ENCODE measurements at places on chromosomes 3 and 15.
A peak's percentile ranks its signal among the peaks of the same experiment; 100 is the strongest.

DNA sequence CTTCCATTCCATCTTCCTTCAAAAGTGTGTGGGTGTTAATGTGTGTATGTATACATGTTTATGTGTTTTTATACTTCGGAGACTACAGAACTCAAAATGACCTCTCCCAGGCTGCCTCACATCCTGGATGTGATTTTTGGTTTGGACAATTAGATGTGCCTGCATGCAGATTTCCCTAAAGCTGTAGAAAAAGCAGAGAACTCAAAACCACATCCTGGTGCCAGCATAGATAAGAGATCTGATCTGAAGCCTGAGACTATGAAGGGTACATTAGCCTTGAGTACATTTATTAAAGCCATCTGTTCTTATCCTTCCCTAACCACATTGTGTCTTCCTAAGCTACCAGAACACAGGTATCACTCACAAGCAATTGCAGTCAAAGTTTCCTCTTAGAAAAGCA, 319.4 kb upstream of the RASGRP1 start:
- DNase-seq = no peak

DNA sequence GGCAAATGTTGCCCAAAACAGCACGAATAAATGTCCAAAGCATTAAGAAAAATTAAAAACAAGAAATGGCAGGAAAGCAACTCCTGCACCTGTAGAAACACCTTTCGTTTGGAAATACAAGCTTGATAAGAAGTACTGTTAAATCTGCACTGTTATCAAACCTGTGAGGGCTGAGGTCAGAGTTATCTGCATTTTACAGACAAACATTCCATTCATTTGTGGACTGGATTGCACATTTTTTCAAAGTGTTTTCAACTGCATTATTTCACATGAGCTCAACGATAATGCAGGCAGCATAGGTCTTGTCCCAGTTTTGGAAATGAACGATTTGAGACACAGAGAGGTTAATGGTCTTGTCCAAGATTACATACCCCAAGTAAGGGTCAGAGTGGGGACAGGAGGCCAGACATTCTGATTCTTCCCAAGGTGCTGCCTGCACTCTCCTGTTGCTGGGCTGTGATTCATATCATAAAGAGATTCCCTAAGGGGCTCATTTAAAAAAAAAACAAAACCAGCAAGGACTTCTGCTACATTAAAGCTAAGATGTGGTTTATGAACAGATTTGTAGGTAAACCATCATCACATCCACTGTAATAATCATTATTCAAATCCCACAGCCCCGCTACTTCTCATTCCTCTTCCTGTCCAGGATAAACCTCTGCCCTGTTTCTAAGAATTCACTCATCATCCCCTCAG, 13.0 kb downstream of the GUCA1C start:
- no peak for DNase-seq

DNA sequence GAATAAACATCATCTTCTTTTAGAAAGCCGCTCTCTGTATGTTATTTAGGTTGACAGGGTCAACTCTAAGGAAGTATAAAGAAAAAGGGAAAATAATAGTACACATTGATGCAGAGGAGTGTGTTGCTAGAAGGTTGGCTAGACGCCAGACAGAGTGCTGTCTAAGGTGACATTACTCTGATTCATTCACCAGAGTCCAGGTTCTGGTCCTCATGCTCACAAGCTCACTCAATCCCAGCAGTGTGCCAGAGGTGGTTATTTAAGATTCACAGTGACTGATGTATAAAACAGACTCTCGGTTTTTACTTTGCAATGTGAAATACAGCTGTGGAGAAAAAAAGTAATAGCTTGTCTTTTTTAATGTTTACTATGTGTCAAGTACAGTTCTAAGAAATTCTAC, 1.7 kb downstream of the CFAP44 start:
- DNase-seq = no peak

DNA sequence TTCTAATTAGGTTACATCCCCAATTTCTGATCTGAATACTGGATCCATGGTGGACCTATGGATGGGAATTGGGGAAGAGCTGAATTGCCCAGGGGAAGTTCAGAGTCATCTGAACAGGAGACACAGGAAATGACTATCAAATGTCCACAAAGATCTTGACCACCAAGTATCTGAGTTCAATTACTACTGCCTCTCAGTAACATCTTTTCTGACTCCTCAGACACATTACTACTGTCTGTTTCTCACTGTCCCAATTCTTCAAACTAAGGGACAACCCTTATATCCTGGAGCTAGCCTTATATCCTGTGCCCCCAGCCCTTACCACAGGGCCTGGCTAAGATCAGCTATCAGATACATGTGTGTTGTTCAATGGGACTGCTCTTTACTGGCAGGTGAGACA, 10.1 kb upstream of the IREB2 start:
- DNase-seq = no peak

DNA sequence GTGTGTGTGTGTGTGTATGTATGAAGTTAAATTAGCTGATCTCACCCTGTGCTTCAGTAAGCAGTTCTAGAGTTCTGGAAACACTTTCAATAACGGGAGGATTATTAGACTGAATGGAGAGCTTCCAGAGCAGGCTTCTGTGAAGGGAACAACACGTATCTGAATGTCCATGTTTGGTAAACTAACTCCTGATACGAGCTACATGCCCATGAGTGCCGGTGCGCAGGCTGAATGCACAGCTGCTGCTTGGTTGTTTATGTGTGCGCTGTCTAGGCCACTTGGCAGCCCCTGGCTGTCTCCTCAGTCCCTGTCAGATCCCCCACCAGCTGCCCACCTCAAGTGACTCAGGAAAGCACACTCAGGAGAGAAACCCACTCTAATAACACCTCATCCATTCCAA, 137.0 kb downstream of the EPHB1 start:
- no peak for DNase-seq

DNA sequence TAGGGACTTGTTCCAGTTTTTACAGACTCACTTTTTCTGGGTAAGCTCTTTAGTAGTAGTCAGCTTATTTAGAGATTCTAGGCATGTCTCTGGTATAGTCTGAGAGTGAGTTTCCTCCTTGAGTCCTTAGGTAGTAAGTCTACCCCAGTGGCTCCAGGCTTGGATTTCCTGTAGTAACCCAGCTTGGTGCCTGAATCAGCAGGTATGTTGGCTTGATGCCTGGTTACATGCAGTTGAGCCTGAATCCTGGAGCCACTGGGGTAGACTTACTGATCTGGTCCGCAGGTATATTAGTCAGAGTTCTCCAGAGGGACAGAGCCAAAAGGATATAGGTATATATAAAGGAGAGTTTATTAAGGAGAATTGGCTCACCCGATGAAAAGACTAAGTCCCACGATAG, 85.8 kb upstream of the RBMS3 start:
- DNase-seq = no peak

- DNase-seq = no peak
Measured at GRCh38 chr3:126542340-126543241, 16.1 kb downstream of the C3orf22 start.

GRCh38 chr3:181753391-181753790, 41.7 kb downstream of the SOX2 start:
- no peak for DNase-seq

- DNase-seq = peak; percentile 37
Measured at GRCh38 chr3:150414258-150414657, 6.2 kb downstream of the TSC22D2 start.

- DNase-seq = no peak
Measured at GRCh38 chr3:30124435-30125370, 481.7 kb upstream of the TGFBR2 start.

GRCh38 chr15:68672781-68673205, 94.0 kb downstream of the CORO2B start:
- DNase-seq = no peak

GRCh38 chr3:24242012-24242698, 252.5 kb downstream of the THRB start:
- DNase-seq = peak; percentile 9

GRCh38 chr3:82587174-82587573, 825.7 kb upstream of the GBE1 start:
- no peak for DNase-seq

DNA sequence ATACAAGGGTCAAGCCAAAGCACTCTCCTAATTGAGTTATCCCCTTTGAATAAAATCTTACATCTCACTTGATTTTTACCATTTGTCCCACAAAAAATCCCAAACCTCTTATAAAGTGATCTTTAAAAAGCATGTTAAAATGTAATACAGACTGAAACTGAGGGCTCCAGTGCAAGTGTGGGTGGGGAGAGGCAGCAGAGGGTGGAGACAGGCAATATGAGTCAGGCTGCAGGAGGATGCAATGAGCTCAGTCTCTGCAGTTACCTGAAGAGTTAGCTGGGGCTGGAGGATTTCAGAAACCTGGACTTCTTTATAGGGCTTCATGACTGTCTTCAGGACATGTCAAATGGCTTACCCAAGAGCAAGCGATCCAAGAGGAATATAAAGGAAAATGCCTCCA, 14.2 kb upstream of the COLQ start:
- no peak for DNase-seq

DNA sequence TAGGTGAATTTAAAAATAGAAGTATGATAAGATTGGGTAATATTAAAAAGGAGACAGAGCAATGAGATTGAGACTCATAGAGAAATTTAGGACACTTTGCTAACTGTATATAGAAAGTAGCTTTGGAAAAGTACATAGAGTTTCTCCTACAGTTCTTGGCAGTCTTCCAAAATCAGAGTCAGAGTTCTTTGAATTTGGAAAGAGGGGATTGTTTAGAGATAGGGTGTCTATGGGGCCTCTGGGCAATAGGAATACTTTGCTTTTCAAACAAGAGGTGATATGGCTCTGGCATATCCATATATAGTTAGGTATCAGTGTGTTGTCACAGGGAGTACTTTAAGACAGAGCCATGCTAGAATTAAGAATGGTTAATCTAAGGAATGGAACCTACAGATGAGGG, 477.1 kb upstream of the KCNMB2 start:
- DNase-seq = no peak

DNA sequence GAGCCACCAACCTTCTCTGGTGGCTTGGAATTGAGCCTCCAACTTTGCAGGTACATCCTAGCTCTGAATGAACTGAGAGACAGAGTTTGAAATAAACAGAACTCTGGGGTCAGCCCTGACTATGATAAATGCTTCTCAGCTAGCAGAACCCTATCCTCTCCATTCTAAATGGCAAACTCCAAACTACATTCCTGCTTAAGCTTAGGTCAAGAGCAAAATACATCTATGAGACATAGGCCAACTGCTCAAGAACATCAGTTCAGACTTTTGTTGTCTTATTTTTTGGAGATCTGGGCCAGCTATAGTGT, 1.5 kb upstream of the SH3BP5 start:
- no peak for DNase-seq

DNA sequence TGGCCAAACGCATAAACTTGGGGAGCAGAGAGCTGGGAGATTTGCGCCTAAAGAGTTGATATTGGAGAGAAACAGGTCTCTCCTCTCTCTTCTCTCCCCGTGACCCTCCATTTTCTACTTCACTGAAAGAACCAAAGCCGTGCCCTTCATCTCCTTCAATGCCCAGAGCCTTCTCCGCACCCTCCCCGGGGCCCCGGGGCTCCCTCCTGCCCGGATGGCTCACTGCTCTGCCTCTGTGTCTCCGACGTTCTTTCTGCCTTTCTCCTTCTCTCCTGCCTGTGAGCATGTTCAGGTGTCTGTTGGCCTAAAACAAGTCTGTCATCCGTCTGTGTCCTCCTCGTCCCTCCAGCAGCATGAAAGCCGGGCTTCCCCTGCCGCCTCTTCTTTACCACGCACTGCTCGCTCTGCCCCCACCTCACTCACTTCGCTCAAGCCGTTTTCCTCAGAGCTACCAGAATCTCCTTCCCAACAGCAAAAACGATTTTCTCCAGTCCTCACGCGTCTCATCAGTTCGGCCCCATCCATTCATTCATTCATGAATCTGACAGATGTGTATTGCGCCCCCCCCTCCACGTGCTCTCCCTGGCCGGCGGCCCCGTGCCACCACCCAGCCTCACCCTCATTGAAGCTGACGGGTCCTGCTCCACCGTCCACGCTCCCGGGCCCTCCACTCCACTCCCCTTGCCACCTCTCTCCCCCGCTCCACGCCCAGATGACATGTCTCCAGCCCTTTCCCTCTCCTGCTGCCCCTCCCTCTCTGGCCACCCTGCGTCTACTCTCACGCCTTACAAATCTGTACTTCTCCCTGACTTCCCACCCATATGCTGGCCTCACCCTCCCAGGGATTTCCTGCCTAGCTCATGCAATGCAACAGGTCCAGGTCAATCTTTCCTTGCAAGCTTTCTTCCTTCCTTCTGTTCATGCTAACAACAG, 10.2 kb downstream of the MUC4 start:
- no peak for DNase-seq

DNA sequence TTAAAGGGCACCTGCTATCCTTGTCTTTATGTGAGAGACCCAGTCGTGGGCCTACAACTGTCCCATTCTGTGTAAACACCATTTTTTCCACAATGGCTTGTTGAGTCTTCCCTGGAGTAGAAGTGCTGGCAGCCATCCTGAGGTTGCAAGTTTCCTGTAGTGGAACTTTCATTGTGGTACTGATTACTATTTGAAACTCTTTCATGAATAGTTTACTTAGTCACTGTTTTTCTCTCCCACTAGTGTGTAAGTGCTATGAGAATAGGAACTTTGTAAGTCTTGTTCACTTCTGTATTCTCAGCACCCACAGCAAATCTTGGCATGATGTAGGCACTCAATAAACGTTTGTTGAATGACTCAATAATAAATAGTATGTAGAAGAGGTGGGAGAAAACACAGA, 48.6 kb downstream of the RARB start:
- no peak for DNase-seq

GRCh38 chr3:121504618-121505017, 41.2 kb downstream of the POLQ start:
- no peak for DNase-seq

- no peak for DNase-seq
Measured at GRCh38 chr3:97001611-97002010, 187.2 kb downstream of the EPHA6 start.

GRCh38 chr3:127028781-127029657, 46.1 kb downstream of the PLXNA1 start:
- DNase-seq = no peak

DNA sequence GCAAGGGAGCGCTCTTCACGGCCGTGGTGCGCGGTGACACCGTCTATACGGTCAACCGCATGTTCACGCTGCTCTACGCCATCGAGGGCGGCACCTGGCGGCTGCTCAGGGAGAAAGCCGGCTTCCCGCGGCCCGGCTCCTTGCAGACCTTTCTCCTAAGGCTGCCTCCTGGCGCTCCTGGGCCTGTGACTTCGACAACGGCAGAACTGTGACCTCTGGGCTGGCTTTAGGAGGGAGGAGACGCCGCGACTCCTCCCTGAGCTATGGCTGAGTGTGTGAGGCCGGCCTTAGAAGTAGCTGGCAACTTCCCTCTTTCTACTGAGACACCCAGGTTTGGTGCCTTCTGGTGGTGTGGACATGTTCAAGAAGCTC, 1.4 kb downstream of the KBTBD13 start:
- DNase-seq = no peak

- no peak for DNase-seq
Measured at GRCh38 chr15:58415636-58416035, 16.2 kb upstream of the LIPC start.

DNA sequence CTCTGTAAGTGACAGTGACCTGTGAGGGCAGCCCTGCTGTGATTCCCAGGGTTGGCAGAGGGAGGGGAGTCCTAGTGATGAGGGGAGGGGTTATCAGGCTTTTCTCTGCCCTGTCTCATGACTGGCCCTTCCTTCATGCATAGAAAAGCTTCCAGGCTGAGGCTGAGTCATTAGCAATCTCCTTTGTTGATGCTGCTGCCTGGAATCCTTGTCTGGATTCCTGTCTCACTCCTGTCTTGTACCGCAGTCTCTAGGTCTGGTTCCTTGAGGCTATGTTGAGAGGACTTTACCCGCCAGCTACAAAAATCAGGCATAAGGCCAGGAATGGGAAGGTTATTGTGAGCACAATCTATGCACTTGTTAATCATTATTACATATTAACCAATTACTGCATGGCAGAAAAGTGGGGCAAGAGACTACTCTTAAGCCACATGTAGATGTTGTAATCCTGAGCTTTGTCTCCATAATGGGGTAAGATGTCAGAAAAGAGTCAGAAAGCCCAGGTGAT, 7.2 kb downstream of the KLHL6 start:
- no peak for DNase-seq
